ENCODE measurements at places on chromosomes 3 and 15.

DNA sequence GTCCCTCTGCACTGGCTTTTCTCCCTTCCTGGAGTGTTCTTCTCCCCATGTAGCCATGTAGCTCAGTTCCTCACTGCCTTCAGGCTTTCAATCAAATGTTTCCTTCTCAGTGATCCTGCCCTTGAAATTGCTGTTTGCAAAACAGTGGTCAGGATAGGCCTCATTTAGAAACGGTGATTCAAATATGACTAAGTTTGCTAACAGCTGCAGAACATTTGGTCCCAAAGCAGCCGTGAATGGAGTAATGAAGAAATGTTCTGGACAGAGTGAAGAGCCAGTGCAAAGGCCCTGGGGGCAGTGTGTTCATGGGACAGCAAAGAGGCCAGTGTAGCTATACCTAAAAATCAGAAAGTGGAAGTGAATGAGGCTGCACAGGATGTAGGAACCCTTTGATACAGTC is 223.4 kb downstream of the FEZF2 start:
- DNase-seq: no peak

- no peak for DNase-seq
Observed at GRCh38 chr3:136749091-136749490, 3.1 kb downstream of the STAG1 start.

DNA sequence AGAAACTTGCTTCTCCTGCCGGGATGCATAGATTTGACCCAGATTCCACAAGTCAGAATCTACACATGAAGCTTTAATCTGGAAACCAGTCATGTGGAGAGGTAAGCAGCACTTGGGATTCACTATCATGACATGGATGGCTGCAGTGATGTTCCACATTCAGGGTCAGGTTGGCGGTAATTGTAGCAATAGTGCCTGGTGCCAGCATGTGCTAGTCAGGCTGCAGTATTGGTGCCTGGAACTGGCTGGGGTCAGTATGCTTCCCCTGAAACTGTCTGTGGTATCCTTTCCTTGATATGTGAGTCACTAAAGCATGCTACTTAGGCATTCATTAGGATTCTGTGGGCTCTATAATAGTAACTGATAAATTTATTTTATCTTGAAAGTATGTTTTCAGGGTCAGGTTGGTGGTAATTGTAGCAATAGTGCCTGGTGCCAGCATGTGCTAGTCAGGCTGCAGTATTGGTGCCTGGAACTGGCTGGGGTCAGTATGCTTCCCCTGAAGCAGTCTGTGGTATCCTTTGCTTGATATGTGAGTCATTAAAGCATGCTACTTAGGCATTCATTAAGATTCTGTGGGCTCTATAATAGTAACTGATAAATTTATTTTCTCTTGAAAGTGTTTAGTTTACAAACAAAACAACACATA is 1439.2 kb downstream of the ZPLD1 start:
- DNase-seq: no peak

DNA sequence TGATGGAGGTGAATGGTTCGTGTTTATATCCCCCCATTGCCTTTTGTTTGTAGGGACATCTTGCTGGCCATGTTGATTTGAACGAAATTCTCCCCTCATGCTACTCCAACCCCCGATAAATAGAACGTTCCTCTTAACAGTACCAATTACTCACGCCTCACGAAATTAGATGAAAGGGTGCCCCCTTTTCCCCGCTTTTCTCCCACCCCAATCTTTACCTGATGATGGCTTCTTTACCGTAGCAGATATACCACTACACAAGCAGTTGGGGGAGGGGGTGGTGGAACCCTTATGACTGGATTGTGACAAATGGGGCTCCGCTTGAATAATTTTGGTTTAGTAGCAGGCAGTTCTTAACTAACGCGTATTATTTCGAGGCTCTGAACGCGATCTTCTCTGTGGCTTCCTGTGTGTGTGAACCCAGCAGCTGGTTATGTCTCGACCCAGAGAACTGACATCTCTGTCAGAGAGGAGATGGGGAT is 1.1 kb downstream of the PIAS1 start:
- peak; percentile 51 for DNase-seq

GRCh38 chr3:45440562-45440961 is 52.2 kb downstream of the LARS2 start:
- DNase-seq: no peak

DNA sequence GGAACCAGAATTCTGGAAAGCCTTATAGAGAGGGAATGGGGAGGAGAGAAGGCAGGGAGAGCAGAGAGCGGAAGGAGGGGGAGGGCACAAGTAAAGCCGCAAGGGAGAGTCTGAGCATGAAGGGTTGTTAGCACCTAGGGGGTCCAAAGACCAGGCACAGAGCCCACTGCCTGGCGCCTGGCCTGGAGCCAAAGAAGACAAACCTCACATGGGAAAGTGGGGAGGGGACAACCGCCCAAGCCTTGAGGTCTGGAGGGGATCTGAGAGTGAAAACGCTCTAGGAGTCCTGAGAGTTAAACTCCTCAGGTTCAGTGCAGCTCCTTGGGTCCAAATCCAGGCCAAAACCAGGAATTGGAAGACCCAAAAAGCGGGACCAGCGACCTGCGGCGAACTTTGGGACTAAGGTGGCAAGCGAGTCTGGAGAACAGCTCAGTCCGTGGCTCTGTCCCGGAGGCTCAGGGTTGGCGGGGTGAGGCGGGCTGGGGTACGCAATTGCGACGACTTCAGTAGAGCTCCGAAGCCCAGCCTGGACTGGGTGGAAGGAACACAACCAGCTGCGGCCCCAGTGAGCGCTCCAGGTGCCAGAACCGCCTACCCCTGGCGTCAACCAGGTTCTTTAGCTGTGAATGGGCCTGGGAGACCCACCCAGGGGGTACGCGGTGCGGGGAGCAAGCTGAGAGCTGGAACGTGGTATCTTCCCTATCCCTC is 807 bp upstream of the INAFM2 start:
- no peak for DNase-seq

GRCh38 chr3:187920913-187921312 is 175.6 kb upstream of the BCL6 start:
- no peak for DNase-seq

DNA sequence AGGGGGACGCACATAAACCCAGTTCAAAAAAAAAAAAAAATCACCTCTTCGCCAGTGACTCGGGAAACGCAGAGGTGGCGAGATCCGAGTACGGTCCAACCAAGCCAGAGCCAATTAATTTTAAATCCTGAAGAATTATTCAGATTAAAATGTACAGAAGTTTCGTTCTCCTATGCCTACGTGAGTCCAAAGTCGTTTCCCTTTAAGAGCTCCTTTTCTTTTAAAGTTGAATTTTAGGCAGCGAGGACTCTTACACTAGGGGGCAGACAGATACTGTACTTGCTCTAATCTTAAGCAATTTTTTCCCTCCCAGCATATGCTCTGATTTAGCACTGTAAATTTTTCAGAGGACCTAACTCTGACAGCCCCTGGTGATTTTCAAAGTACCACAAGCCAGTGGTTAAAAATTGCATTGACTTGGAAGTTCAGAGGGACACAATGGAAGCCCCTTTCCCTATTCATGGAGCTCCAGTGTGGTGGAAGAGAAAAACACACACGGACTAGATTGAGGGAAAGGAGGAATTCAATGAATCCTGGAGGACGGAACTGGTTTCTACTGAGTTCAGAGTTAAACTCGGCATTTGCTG is 3.3 kb upstream of the NR2F2 start:
- DNase-seq: no peak

GRCh38 chr3:183427876-183428446 is 458 bp downstream of the MCF2L2 start:
- peak; percentile 72 for DNase-seq

DNA sequence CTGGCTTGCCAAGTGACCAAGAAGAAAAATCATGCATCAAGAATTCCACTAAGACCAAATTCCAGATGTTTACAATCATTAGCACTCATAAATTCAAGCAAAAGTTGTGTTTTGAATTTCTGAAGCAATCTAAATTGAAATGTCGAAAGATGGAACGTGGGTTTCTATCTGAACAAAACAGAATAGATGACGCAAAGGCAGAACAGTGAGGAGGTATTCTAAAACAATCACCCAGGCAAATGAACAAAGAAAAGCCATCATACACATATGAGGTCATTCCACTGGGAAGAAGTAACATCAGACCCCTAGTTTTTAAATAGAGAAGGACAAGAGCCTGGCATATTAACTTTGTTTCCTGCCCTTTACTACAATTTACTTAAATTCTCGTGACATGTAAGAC is 58.0 kb downstream of the MCF2L2 start:
- DNase-seq: no peak

DNA sequence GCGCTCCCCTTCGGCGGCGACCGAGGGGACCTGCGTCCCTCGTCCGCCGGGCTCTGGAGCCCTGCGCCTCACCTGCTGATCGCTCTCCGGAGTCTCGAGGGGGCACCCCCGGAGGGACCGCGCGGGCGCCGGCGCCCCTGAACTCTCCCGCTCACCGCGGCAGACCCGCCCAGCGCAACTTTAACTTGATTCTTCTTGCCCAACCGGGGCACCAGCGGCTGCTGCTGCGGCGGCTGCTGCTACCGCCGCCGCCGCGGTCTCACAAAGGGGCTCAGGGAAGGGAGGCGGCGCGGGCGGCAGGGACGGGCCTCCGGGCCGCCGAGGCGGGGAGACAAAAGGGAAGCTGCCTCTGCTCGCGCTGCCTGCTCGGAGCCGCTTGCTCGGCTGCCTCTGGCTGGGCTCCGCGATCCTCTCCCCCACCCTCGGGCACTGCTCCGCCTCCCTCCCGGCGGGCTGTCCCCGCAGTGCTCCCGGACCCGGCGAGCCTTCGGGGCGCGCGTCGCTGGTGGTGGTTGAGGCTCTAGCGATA is at the start of gene PPM1L:
Gene PPM1L (plus strand): TSS at position 456 of the 529 bp plus-strand sequence.
- DNase-seq: peak; percentile 47

- no peak for DNase-seq
Observed at GRCh38 chr3:185852635-185853034, 27.8 kb upstream of the IGF2BP2 start.

DNA sequence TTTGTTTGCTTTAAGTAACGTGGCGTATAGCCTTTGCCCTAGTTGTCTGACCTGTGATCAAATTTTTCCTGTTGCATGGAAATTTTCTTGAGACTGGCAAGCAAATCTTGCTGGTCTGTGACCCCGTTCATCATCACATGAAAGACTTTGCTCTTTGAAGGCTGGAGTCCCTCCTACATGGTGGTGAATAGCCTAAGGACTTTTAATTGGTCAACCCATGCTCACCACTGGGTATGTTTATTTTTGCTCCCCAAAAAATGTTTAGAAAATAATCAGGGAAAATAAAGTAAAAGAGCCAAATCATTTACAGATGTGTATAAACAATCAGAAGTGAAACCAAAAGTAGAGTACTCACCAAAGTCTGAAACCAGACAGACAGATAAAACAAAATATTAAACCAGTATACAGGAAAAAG is 1075.3 kb upstream of the ALCAM start:
- no peak for DNase-seq

DNA sequence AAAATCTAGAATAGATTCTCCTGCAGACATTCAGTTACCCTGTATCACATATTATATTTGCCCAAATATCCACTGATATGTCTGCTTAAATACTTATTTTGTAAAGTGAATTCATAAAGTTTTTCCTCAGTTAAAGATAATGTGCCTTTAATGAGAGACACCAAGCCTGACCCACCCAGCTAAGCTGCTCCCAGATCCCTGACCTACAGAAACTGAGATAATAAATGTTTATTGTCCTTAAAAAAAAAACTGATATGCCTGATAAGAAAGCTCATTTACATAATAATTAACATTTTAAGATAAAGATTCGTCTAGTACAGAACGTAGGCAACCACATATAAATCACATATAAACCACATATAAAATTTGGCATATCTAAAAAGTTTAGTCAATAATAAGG is 161.7 kb upstream of the RAP2B start:
- no peak for DNase-seq

Measured in posterior cingulate gyrus (tissue), 11 donors.